Mesendoderm (in vitro differentiated cells): ENCODE measurements at places on chromosomes 1 and 21.

DNA sequence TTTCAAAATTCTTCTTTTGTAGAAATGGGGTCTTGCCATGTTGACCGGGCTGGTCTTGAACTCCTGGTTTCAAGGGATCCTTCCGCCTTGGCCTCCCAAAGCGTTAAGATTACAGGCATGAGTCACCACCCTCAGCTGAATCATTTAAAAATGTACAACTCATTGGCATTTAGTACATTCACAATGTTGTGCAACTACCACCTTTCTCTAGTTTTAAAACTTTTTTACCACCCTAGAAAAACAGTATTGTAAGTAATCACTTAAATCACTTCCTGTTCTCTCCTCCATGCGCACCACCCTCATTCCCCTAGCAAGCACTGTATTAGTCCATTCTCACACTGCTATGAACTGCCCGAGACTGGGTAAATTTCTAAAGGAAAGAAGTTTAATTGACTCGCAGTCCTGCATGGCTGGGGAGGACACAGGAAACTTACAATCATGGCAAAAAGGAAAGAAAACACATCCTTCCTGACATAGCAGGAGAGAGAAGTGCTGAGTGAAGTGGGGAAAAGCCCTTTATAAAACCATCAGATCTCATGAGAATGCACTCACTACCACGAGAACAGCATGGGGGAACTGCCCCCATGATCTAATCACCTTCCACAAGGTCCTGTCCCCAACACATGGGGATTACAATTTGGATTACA lies 14.4 kb upstream of the THEM5 start:
- no peak for DNase-seq

DNA sequence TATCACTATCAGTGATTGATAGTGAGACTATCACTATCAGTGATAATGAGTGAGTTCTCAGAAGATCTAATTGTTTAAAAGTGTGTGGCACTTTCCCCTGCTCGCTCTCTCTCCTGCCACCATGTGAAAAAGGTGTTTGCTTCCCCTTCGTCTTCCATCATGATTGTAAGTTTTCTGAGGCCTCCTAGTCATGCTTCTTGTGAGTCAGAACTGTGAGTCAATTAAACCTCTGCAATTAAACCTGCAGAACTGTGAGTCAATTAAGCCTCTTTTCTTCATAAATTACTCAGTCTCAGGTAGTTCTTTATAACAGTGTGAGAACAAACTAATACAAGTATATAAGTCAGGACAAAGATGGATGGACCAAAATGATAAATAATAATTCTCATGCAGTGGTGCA lies 7.0 kb upstream of the IL23R start:
- DNase-seq = peak; percentile 15

DNA sequence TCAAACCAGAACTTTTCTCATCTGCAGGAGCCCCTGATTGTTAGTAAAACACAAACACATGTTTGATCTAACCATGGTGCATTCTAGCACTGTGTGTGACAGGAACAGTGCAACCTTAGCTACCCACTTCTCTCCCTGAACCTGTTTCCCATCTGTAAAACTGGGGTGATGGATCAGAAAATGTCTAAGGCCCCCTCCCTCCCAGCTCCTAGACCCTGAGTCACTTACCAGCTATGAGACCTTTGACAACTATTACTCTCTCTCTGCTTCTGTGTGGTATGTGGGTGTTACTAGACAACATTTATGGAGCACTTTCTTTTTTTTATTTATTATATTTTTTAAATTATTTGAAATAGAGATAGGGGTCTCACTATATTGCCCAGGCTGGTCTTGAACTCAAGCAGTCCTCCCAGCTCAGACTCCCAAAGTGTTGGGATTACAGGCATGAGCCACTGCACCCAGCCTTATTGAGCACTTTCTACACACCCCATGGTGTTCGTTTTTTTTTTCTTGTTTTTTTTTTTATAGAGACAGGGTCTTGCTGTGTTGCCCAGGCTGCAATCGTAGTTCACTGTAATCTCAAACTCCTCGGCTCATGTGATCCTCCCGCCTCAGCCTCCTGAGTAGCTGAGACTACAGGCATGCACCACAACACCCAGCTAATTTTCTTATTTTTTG lies 2.6 kb downstream of the INPP5B start:
- no peak for DNase-seq

DNA sequence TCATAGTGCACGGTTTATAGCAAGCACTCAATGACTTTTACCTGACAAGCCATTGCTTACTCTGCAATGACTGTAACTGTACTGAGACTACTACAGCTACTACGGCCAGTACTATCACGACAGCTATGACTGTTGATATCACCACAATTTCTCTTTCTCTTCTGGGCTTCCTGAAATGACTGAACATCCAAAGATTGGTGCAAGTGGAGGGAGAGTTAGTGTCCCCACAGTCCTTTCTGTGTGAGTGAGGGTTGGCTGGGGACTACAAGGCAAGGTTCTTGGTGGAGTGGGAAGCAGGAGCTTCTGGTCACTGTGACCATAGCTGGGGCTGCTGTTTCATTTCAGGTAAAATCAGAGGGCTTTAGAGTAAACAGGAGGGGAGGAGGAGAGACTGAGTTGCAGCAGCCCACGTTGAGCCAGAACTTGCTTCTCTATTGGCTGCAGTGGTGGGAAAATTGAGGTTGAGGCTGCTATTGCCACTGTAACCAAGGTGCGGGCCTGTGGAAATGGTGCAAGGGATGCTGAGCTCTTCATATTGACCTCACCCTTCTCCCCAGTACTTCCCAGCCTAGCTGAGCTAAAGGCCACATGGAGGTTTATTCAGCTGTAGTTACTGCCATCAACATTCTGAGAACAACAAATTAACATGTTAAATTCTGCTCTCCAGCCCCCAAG lies 14.1 kb upstream of the IL10 start:
- DNase-seq = no peak

DNA sequence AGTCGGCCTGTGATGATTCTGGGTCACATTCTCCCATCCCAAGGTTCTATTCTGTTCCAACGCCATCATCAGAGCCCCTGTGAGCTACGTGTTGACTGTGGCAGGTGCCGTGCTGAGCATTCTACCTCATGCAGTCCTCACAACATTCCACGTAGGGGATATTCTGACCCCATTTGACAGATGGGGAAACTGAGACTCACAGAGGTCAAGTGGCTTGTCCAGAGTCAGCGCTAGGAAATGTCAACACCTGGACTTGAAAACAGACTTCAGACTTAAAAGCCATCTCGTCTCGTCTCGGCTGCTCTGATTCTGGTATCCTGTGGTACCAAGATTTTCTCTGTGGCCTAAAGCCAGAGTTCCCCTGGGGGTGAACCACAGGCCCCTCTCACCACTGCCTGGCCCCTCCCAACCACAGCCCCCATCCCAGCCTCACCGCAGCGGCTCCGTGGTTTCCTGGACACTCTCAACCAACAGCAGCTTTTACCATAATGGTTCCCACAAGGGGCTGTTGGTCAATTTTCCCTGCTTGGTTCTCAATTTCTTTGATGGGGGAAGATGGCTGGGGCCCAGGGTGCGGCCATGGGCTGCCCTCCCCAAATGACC lies 39.6 kb downstream of the SDC3 start:
- no peak for DNase-seq

GRCh38 chr1:202615501-202616354 lies 94.5 kb downstream of the SYT2 start:
- no peak for DNase-seq

- DNase-seq = no peak
These were observed 53.4 kb downstream of the TOMM20 start for GRCh38 chr1:235075048-235075776.

- DNase-seq = no peak
These were observed 9.5 kb upstream of the EXOSC10 start for GRCh38 chr1:11109047-11109760.

- DNase-seq = no peak
These were observed 3.1 kb downstream of the USP48 start for GRCh38 chr1:21779613-21780521.

GRCh38 chr21:23624281-23624680 lies 1983.0 kb downstream of the MRPL39 start:
- DNase-seq = no peak

DNA sequence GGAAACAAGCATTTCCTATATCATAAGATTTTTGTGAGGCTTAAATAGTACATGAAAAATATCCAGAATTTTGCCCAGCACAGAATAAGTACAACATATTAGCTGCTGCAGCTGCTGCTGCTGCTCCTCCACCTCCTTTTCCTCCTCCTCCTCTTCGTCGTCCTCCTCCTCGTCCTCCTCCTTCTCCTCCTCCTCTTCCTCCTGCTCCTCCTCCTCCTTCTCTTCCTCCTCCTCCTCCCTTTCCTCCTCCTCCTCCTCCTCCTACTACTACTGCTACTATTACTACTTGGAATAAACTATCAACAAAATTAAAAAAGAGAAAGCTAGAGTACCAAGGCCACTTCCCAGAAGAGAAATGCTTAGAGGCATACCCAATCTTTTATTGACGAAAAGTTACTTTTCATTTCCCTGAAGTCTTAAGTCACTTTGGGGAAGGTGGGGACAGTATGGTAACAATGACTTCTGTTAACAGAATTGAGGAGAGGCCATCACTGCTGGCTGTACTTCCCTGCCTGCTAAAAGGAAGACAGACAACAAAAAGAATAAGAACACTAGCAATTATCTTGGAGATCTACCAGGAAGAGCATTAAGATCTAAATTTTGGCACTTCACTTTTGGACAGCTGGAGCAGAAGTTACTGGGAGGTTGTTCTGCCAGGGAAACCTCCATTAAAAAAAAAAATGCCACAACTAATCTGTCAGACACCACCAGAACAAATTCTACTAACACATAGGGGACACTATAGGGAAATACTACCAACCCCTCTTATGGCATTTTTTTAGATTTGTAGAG lies 7.1 kb downstream of the DENND1B start:
- no peak for DNase-seq

DNA sequence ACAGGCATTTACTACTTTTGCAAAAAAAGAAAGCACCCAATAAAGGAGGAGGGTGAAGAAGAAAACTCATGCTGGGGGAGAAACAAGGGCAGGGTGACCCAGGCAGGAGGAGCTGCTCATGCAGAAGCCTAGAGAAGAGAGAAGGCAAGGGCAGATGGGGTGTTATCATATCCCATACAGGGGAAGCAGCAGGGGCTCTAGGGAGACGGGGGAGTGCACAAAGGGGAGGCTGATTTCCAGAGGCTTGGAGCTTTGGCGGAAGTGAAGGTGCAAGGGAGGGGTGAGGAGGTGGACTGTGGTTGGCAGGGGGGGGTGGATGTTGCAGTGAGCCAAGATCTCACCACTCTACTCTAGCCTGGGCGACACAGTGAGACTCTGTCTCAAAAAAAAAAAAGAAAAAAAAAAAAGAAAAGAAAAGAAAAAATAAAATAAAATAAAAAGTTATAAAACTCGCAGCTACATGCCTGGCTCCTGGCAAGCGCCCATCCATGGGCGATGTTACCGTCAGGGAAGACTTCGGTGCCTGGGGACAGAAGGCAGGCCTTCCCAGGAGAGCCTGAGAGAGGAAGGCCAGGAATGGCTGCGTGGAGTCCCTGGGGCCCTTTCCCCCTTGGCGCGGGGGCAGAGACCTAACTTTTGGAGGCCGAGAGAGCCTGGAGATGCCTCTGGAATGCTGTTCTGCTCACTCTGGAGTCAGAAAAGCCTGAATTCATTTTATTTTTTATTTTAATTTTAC lies 3.3 kb upstream of the FCN3 start:
- DNase-seq = no peak

DNA sequence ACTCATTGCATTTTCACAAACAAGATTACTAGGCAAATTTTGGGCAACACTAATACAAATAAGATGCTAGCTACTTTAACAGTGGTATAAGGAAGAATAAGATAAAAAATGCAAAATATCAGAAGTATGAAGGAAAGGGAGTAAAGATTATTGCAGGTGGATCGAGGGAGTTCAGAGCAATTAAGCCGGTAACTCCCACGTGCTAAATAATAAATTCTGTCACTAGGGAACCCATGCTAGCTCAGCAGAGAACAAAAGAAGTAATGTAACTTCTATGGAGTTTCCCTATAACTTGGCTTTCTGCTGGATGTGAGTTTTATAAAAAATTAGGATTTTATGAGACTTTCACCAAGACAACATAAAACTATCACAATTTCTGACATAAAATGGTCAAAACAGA lies 470.5 kb upstream of the RGS18 start:
- no peak for DNase-seq

GRCh38 chr1:20183035-20183434 lies 2.9 kb upstream of the UBXN10 start:
- no peak for DNase-seq

DNA sequence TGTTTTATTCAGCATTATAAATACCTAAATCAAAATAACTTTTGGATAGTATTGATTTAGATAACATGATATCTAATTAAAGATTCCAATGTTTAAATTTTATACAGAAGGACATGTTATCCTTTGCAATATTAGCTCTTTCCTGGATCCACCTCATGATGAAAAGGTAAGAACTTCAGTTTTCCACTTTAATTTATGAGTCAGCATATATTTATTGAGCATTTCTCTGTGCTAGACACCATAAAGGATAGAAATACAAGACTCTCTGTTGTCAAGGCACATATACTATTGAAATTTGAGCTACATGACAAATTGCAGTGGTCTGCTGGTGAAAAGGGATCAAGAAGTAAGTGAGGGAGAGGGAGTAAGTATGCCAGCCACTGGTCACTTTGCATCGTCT lies 68.1 kb upstream of the EXO1 start:
- no peak for DNase-seq

DNA sequence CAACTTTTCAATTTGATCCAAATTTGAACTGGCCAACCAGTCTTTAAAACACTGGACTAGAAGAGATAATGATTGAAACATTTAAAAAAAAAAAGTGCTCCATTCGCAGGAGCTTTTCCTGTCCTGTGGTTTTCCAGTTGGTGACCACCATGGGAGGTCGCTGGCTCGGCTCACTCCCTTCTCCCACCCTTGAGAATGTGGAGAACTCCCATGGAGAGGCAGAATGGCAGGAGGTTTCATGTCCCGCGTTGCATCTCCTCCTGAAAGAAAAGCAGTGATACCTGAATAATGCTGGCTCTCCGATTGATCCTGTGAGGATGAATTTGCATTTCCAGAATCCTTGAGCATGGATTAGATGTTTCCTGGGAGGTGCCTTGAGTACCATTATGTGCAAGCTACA lies 16.5 kb upstream of the MPZL1 start:
- DNase-seq = peak; percentile 77

DNA sequence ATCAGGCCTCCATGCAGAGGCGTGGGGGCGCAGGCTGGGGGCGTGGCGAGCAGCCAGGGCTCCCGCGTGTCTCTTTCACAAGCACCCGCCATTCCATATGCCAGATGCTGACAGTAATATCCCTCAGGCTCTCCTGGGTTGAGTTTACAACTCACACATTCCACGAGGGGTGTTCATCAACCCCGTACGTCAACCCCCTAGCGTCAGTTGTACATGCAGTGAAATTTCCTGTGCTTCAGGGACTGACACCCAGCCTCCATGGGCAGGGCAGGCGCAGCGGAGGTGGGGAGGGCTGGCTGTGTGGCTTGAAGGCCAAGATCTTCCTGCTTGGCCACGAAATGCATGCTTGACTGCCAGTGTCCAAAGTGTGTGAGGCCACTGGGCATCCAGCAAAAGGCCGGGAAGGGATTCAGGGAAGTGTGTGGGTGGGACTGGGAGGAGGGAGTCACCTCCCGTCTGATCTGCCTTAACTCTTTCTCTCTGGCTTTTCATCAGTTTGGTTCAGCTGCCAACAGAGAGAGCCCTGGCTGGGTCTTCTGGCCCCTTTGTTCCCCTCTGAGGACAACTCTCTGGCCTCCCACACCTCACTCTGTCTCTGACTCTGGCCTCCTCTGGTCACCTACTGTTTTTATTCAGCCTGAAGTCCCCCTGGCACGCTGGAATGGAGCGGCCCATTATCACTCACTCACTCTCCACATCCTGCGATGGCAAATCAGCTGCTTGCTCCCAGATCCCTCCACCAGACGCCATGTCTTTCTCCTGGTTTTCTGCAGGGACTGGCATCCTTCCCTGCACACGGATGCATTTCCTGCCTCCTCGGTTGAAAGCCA lies 33.8 kb downstream of the CLIC6 start:
- DNase-seq = no peak
